Fibroblast of skin of scalp (primary cell): ENCODE measurements at places on chromosomes 5 and 9.

- DNase-seq = no peak
Observed at GRCh38 chr9:132989414-132989996, 11.0 kb downstream of the GFI1B start.

GRCh38 chr5:2168601-2169429 lies 286.1 kb upstream of the IRX4 start:
- no peak for DNase-seq

GRCh38 chr9:8428389-8428788 lies 628.8 kb upstream of the DMAC1 start:
- DNase-seq = no peak

GRCh38 chr9:127693143-127693542 lies 13.6 kb upstream of the CFAP157 start:
- DNase-seq = no peak

DNA sequence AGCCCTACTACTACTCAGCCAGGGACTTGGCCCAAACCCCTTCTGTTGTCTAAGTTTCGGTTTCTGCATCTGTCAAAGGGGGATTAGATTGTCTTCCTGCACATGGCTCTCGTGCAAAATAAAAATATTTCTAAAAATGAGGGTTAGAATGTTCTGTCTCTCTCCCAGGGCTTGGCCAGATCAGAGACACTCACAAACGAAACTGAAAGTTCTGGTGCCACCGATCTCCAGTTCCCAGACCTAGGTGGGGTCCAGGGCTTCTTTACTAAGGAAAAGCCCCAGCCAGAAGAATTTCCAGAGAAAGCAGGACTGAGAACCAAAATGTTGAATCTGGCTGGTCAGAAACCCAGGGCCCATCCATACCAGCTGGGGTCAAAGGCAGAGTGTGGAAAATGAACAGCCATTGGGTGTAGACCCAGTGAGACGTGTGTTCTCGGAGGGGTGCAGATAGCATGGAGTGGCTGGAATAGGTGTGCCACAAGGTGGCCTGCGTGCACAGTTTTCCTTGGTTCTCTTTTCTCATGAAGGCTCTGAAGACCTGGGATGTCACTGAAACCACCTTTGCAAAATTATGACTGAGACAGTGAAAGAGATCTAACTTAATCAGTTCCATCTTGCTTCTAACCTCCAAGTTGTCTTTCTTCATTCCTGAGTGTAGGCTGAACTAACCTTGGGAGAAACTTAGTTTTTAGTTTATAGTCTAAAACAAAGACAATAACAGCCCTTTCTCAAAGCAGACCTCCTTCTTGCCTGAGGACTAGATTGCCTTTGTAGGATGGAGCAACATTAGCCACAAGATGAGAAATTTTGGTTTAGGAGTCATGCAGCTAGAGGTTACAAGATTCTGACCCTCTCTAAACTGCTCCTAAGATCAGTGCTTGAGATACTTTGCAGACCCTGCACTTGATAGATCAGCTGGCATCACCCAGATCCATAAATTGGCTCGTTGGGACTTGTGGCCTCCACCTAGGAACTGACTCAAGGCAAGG lies 2.3 kb upstream of the SLC23A1 start:
- DNase-seq = no peak
